ENCODE measurements at places on chromosomes 13 and 19.

DNA sequence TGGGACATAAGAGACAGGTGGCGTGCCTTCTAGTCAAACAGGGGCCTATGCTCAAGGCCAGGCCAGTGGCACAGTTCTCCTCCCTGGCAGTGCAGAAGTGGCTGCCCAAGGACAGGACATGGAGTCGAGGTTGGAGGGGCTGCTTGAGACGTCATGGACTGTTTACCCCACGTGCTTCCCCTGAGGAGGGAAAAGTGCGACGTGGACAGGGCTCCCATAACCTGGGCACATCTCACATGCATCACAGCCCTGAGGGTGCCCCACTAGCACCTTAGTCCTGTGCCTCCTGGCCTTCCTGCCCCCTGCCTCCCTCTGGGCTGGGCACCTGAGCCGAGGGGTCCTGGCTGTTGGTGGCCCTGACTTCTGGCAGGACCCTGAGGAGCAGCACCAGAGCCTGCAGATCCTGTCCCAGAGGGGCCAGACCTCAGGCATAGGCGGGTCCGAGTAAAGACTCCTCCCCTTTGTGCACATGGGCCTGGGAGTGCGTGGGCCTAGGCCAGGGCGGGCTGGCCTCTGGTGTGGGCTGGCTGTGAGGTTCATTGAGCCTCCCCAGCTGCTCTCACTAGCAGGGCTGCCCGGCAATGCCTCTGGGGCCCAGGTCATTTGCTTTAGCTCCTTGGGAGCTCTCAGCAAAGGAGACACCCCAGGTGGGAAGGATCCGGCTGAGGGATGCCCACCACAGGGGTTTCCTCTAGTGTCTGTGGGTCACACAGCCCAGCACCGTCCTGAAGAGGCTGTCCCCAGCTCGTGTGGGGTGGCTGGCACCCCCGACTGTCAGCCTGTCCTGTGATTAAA lies 65.7 kb downstream of the CEBPG start:
- no peak for DNase-seq

DNA sequence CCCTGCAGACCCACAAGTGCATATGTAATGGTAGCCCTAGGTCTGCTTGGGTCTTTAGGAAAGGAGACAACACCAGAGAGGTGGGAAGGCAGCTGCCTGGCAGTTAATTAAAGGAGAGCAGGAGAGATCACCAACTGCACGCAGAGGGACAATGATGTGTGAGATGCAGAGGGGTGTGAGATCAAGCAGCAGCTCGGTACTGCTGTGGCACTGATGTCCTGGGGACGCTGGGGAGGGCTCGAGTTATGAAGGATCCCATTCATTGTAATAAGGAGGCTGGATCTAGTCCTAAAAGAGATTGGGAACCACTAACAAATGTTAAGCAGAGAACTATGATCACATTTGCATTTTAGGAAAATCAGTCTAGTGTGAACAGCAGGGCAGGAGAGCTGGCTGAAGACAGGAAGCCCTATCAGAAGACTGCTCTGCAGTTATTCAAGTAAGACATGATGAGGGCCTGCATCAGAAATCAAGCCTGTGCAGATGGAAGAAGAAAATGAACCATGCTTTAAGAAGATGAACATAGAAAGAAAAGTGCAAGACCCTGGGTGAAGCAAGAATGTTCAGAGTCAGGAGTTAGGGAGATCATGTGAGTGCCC lies 80.4 kb downstream of the DLEU7 start:
- no peak for DNase-seq

DNA sequence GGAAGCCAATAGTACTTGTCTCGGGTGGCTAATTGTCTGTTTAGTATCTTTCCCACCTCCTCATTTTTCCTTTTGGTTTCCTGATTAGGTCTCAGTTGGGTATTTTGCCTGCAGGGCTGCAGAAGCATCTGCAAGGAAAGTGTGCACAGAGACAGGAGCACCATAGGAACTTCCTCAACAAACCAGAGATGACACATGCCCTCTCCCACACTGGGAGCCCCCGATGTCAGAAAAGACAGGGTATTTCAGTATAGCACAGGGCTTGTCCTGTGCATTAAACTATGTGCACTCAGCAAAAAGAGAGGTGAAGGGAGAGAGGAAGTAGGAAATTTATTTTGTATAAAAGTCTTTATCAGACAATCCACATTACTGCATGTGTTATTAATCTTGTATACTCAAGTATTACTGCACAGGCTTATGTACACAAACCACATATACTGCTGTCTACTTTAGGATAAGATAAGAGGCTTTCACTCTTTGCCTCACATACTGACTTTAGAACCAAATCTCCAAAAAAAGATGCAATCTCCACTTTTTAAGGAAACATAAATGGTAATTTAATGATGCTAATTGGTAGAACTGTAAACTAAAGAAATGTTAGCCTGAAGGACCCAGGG lies 501.0 kb downstream of the FOXO1 start:
- DNase-seq, result no peak

- no peak for DNase-seq
Observed at GRCh38 chr19:9070066-9070465, 16.8 kb upstream of the OR1M1 start.

GRCh38 chr19:43784981-43785808 lies 4.4 kb upstream of the KCNN4 start:
- no peak for DNase-seq

DNA sequence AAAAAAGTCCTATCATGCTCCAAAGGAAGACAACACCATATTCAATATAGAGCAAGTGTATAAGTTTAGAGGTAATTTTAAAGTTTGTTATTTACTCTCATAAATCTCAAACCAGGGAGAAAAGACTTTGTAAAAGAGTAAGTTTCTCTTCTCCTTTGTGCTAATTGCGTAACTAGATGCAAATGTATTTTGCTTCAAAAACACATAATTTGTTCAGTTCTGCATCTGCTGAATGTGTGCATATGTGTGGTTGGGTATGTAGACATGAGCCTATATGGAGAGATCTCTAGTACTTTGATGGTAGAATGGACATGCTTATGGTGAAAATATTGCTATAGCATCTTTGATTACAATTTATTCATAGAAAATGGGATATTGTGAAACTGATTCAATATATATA lies 17.8 kb upstream of the MIR17HG start:
- DNase-seq, result no peak
